ENCODE measurements at places on chromosomes 3 and 15. TPM values are rescaled to one million over a fixed set of nuclear protein-coding genes. Genes with fewer than 3 reads are reported as not detected.

The GP5 gene
- under 0.01 TPM for total RNA-seq

The AP2M1 gene
- total RNA-seq, result 557 TPM

The GOLGA8O gene
- total RNA-seq, result 0.51 TPM

- DNase-seq, result no peak
Observed at GRCh38 chr15:39453620-39454019, 127.3 kb upstream of the THBS1 start.

DNA sequence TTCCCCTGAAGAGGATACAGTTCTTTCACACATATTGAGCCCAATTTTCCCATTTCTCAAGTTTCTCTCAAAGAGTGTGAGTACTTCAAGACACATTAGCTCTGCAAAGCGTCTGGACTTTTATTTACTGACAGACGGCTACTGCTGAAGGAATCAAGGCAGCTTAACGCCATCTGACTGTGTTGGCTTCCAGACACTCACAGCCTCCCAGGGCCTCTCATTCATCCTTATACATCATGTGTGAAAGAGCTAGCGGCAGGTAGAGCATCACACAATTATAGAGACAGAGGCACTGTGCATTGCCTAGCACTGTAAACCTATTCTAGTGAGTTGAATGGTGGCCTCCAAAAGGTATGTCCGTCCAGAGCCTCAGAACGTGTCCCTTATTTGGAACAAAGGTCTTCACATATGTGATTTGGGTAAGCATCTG is 284.1 kb upstream of the STT3B start:
- DNase-seq, result no peak

- no peak for DNase-seq
Observed at GRCh38 chr3:146581951-146582467, 23.1 kb downstream of the PLSCR5 start.
